ENCODE measurements at places on chromosomes 6 and 20.

GRCh38 chr6:154410619-154411072, 54.0 kb upstream of the IPCEF1 start:
- no peak for DNase-seq

GRCh38 chr6:42786525-42786985, 4.7 kb downstream of the BICRAL start:
- DNase-seq, result no peak

- no peak for DNase-seq
Observed at GRCh38 chr6:82227770-82228169, 19.8 kb downstream of the IBTK start.

GRCh38 chr6:138596591-138596990, 97.3 kb upstream of the NHSL1 start:
- DNase-seq, result no peak

GRCh38 chr20:46034039-46034438, 5.0 kb downstream of the SLC12A5 start:
- DNase-seq, result no peak

DNA sequence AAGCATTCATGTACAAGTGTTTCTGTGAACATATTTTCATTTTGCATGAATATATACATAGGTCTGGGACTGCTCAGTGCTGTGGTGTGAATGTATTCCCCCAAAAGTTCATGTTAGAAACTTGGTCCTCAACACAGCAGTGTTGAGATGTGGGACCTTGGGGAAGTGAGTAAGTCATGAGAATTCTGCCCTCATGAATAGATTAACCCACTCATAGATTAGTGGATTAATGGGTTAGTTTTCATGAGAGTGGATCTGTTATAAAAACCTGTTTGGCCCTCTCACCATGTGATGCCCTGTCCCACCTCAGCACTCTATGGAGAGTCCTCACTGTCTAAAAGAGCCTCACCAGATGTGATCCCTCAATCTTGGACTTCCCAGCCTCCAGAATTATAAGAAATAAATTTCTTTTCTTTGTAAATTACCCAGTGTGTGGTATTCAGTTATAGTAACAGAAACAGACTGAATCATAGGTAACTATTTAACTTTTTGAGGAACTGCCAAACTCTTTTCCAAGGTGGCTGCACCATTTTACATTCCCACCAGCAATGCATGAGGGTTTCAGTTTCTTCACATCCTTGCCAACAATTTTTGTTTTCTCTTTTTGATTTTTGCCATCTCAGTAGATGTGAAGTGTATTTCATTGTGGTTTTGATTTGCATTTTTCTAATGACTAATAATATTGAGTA, 45.3 kb downstream of the QRSL1 start:
- DNase-seq, result no peak

- no peak for DNase-seq
Observed at GRCh38 chr6:145643760-145644159, 91.6 kb downstream of the EPM2A start.

GRCh38 chr20:24781418-24781980, 167.6 kb upstream of the CST7 start:
- no peak for DNase-seq

- no peak for DNase-seq
Observed at GRCh38 chr6:151056230-151056907, 183.4 kb upstream of the AKAP12 start.

- no peak for DNase-seq
Observed at GRCh38 chr6:12165722-12166280, 124.4 kb upstream of the EDN1 start.

DNA sequence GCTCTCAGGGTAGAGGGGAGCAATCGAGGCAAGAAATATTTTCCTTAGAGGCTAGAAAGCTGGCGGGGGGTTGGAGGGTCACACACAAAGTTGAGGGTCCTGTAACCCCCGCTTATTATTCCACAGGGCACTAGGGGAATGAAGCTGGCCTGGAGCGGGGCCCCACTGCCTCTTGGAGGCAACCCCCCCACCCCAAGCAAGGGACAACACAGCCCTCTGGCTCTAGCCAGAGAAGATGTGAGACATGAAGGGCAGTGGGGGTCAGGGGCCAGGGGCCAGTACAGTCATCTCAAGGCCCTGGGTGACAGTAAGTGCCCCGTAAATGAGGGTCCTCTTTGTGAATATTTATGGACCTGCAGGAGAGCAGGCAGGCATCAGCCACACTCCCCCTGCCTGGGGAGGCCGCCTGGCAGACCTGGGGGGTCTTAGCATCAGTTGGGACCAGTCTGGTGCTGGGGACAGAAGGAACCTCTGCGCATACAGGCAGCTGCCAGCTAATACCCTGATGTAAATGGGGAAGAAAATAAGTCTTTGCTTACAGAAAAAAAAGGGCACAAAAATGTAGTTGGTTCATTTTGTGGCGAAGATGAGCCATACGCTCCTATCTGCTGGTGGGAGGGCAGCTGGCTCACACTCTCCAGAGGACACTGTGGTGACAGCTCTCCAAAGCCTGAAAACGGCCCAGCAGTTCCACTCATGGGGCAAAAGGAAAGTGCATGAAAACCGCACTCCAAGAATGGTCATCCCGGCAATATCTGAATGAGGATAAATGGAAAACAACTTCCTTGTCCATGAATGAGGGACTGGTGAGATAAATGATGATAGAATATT, 21.9 kb downstream of the SPATA2 start:
- no peak for DNase-seq

DNA sequence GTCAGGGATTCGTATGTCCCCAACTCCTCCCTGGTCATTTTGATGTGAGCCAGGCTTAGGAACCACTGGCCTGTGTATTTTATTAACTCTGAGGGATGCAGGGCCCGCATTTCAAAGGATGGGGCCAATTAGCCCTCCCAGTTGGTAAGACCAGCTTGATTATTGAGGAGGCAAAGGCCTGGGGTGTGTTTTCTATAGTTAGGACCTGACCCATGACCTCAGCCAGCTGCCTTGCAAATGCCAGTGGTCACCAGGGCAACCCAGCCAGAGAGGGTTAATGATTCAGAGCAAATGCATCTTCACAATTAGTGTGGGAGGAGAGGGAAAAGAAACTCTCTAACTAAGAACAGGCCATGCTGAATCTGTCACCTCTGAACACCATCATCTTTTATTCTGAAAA, 835.4 kb downstream of the MAFB start:
- no peak for DNase-seq

DNA sequence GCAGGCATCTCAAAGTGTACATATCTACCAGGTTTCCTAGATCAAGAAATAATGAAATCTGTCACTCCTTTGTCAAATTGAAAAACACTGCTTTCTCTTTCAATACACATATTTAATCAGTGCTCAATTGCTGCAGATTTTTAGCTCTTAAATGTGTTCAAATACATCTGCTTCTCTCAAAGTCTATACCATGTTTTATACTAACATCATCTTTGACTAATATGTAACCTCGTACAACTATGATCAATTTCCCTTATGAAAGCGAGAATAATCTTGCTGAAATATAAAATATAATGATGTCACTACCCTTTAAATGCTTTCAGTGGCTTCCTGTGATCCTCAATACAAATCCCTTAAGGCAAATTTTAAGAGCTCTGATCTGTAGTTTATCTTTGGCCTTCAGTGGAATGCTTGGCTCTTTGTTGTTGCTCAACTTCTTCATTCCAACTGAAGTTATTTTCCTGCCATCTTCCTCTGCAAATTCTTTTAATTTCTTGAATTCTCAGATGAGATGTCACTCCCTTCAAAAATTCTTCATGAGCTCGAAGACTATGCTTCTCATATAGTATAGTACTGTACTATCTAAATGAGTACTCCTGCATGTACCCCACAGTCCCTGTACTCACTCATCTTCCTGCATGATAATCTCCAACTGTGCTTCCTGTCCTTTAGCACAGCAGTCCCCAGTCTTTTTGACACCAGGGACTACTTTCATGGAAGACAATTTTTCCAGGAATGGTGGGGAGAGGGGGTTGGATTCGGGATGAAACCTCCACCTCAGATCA, 545.1 kb upstream of the GJE1 start:
- no peak for DNase-seq

DNA sequence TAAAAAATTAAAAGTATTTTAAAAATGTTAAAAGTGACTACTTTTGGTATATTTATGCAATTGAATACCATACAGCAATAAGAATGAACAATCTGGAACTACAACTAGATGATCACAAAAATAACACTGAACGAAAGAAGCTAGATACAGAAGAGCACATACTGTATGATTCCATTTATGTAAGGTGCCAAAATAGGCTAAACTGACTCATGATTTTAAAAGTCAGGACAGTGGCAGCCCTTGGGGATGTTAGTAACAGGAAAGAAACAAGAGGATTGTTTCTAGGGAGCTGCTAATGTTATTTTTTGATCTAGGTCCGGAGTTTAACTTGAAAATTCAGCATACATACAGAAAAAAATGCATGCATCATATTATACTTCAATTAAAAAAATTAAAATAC, 42.3 kb downstream of the KIF13A start:
- no peak for DNase-seq

- DNase-seq, result no peak
Observed at GRCh38 chr20:44615876-44616603, 33.7 kb downstream of the PKIG start.

GRCh38 chr6:36113703-36114102, 16.6 kb upstream of the MAPK13 start:
- DNase-seq, result no peak

- no peak for DNase-seq
Observed at GRCh38 chr20:44583157-44583556, 778 bp downstream of the PKIG start.

DNA sequence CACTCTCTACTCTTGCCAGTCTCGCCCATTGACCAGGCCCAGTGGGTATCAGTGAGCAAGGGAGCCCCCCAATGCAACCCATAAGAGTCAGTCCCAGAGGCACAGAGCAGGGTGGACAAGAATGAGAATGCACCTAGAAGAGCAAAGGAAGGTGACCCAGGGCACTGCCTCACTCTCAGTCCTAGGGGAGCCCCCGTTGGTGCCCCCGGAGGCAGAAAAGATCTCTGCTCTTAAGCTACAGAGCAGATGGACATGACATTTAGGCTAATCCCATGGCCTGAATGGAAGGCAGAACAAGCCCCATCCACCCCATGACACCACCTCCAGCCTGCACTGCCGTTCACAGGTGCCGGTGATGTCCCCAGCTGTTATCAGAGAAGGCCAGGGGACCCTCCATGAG, 50.7 kb upstream of the PLEKHG1 start:
- DNase-seq, result no peak

GRCh38 chr6:154605882-154606370, 95.4 kb upstream of the CNKSR3 start:
- DNase-seq, result no peak

DNA sequence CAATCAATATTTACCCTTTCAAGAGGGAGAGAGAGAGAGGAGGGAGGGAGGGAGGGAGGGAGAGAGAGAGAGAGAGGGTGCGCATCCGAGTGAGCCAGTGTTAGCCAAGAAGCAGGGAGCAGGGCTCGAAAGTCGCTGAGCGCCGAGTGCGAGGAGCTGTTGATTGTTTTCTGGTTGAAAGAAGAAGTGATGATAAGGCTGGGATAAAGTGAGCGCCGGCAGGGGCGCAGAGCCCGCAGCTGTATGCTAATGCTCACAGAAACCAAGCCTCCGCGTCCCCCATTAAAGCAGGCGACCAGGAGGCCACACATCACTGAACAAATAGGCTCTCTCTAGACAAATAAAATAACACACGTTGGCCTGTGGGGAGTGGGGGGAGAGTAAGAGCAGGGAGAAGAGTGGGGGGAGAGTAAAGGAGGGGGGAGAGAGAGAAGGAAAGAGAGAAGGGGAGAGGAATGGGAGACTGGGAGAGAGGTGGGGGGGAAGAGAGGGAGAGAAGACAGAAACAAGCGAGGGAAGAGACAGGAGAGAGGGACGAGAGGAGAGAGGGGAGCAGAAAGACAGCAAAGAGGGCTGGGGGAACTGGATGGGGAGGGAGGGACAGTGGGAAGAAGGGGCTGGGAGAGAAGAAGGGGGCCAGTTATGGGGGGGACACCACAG, 5.0 kb upstream of the INSM1 start:
- DNase-seq, result no peak

- DNase-seq, result no peak
Observed at GRCh38 chr6:14910692-14911547, 334.9 kb upstream of the JARID2 start.
